ENCODE measurements at places on chromosomes 13 and 19.

GRCh38 chr19:55242517-55242916 is 14.0 kb upstream of the TMEM86B start:
- DNase-seq = no peak

- DNase-seq = no peak
Observed at GRCh38 chr13:91346062-91346461, 1.4 kb upstream of the MIR17HG start.

GRCh38 chr19:33804021-33804799 is 7.5 kb downstream of the KCTD15 start:
- peak; percentile 85 for DNase-seq

DNA sequence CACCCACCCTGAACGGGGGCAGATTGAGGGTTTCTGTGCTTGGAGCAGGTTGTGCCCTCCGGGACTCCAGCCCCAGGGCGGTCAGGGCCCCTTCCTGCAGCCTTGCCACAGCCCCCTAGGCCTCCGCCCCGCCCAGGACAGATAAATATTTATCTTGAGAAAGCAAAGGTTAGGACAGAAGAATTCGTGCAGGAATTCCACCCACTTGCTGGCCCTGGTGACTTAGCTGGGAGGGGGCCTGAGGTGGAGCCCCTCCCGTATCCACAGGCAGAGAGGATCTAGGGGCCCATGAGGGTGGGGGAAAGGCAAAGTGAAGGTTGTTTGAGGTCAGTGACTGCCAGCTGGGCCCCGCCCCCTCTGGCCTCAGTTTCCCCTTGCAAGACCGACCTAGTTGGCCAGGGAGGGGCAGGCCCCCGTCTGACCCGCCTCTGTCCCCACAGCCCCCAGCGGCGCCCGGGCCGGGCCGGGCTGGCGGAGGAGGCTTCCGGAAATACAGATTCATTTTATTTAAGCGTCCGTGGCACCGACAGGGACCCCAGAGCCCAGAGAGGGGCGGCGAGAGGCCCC is 5.2 kb downstream of the MIDN start:
- DNase-seq = no peak

GRCh38 chr13:75881109-75881775 is 245.1 kb downstream of the LMO7 start:
- DNase-seq = no peak

GRCh38 chr13:26999499-26999898 is 172.1 kb downstream of the USP12 start:
- DNase-seq = no peak

- no peak for DNase-seq
Observed at GRCh38 chr13:40269086-40269485, 397.4 kb downstream of the FOXO1 start.

- DNase-seq = no peak
Observed at GRCh38 chr19:55857149-55857548, 20.8 kb downstream of the NLRP4 start.

- DNase-seq = no peak
Observed at GRCh38 chr13:87094646-87095045, 576.5 kb upstream of the SLITRK5 start.

GRCh38 chr13:21689097-21689496 is 18.2 kb downstream of the FGF9 start:
- DNase-seq = no peak

- no peak for DNase-seq
Observed at GRCh38 chr13:38013676-38014075, 144.1 kb upstream of the TRPC4 start.

- no peak for DNase-seq
Observed at GRCh38 chr13:28575200-28575599, 80.3 kb upstream of the FLT1 start.

DNA sequence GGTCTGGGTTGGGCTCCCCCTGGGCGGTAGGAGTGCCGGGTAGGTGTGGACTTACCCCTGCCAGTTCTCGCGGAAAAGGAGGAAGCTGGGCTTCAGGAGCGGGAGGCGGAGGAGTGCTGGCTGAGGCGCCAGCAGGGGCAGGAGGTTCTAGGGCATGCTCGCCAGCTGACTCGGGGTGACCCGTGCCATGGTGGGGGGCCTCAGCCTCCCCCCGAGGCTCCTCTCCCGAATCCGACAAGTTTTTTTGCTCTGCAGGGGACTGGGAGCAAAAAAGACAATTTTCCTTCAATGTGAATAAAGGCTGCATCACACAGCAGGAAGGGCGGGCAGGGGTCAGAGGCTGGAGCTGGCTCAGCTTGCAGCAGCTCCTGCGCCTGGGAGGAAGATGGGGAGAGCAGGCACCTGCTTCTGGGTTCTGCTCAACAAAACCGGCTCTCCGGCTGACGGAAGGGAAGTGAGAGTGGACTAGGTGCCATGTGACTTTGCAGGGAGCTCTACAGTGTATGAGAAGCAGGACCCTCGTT is 26.5 kb downstream of the RANBP3 start:
- DNase-seq = no peak

GRCh38 chr13:59340581-59340980 is 823.1 kb downstream of the DIAPH3 start:
- DNase-seq = no peak

DNA sequence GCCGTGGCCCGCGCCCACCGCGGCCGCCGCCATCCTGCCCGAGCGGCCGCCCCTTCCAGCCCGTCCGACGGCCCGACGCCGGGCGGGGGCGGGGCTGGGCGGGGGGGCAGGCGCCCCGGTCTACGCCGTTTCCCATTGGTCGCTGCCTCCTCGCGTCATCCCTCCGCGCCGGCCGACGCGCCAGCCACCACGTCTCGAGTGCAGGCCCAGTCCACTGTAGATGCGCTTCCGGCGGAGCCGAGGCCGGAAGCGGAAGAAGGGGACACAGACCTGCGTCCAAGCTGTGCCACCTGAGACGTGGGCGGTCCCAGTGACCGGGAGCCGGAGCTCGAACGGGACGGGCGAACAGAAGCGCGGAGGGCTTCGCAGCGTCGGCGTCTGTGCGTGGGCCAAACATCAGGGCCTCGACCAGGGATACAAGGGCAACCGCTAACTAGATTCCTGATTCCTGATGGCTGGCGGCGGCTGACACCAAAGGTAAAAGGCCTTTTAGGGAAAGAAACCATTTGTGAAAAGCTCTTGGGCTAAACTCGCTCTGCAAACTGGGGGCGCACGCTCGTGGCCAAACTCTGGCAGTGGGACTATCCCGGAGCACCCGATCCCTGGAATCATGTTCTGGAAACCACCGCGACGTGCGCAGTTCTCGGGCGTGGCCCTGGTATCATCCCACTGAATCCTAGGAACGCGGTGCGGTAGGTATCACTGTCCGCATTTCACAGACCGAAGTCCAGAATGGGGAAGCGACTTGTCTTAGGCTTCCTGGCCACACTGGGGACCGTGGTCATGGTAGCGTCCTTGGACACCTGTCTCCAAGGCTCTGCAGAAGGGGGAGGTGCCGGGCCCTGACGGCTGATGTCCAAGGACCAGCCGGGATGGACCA is at the start of gene SLC35E1:
Gene SLC35E1 (minus strand): TSS at position 84 of the 880 bp plus-strand sequence. CDS start 51 bp downstream, at position 33.
- peak; percentile 81 for DNase-seq

DNA sequence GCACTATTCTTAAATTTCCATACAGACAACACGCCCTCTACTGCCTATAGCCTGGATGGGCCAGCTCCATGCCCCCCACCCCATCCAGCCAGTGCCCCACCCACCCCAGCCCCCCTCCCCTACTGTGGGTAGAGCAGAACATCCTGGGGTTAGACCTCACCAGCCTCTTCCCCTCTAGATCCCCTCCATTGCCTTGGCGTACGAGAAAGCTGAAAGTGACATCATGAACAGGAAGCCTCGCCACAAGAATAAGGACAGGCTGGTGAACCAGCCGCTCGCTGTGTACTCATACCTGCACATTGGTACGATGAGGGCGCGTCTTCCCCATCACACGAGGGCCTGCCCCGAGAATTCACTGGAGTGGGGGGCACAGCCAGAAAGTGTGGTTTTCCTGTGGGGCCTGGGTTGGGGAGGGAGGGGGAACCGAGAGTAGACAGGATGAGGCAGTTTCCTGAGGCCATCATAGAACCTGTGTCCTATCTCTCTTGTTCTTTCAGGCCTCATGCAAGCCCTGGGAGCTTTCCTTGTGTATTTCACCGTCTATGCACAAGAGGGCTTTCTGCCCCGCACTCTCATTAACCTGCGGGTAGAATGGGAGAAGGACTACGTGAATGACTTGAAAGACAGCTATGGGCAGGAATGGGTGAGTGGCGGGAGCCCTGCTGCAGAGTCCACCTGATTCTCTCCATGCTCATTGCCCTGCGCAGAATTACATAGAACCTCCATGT is 29.1 kb downstream of the ATP12A start:
- no peak for DNase-seq

- DNase-seq = no peak
Observed at GRCh38 chr19:32675720-32676185, at the start of gene RGS9BP. TSS of gene RGS9BP (plus strand) at chr19:32675848. CDS start at chr19:32676264, 416 bp downstream.

DNA sequence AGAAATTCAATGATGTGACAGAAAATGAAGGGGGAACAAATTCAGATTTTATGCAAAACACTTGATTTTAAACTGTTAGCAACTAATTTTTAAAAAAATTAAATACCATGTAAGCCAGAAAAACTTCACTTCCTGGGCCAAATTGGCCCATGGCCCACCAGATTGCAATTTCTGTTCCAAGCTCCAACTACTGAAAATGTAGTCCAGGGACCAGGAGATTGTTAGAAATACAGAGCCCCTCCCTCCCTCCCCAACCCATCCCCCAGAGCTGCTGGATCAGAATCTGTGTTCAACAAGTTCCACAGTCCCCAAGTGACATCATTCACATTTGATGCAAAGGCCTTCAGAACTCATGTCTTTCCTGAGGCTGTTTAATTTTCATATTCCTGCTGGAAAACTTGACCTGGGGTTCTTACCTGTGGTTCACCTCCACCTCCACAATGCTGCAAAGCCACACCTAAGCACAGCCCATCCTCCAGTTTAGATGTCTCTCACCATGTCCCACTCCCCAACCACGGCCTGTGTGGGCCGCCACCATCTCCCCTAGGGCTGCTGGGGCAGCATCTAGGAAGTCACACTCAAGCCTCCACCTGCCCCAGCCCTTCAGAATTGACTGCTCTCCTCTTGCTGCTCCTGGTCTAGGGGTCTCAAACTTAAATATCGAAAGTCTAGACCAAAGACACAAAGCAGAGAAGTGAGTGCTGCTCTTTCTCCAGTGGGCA is 482.0 kb downstream of the UQCRFS1 start:
- DNase-seq = no peak

- no peak for DNase-seq
Observed at GRCh38 chr13:101382701-101383100, 33.6 kb downstream of the NALCN start.

GRCh38 chr19:28297586-28298157 is 915.3 kb downstream of the UQCRFS1 start:
- DNase-seq = no peak

GRCh38 chr19:15464394-15465385 is at the start of gene RASAL3:
TSS of gene RASAL3 (minus strand) at chr19:15464544. CDS start at chr19:15464358, 186 bp downstream.
- DNase-seq = no peak

GRCh38 chr19:11506101-11506555 is 489 bp upstream of the ZNF653 start:
- no peak for DNase-seq

GRCh38 chr13:106373989-106374572 is 161.4 kb downstream of the EFNB2 start:
- no peak for DNase-seq

- DNase-seq = no peak
Observed at GRCh38 chr19:41545547-41545946, 30.4 kb upstream of the CEACAM21 start.

- no peak for DNase-seq
Observed at GRCh38 chr19:29491995-29492577, 33.7 kb upstream of the VSTM2B start.

GRCh38 chr13:67071918-67072598 is 158.1 kb downstream of the PCDH9 start:
- DNase-seq = no peak

DNA sequence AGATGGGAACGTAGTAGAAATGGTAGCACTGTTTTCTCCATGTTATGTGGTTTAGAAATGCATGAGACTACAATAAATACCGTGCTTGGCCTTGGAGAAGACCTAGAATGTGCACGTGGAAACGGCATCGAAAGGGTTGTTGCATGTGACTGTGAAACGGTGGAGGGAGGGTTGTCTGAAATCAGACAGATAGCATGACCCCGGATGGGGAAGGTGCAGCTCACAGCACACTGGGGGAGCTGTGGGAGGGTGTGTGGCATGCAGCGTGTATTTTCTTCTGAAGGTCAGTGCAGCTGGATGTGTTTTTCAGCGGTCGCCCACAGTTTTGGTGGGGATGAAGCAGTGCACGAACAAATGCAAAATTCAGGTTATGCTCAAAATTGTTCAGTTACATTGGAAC is 63.4 kb downstream of the CELF5 start:
- no peak for DNase-seq

GRCh38 chr19:40420766-40421765 is 4.7 kb downstream of the SERTAD1 start:
- DNase-seq = no peak

DNA sequence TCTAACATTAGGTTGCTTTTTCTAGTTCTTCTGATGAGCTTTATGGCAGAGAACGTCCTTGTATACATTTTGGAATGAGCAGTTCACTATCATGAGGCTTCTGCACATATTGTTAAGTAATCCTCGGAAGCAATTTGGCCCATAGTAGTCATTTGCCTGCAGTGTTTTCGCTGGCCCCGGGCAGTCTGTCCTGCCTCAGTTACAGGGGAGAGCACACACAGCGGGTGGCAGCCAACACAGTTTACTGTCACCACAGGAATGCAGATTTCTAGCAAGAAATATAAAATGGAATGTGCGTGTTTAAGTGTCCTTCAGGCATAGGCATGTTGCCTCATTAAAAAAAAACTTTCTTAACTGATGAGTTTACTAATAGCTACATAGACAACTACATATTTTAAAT is 71.5 kb upstream of the GJB6 start:
- DNase-seq = peak; percentile 33

DNA sequence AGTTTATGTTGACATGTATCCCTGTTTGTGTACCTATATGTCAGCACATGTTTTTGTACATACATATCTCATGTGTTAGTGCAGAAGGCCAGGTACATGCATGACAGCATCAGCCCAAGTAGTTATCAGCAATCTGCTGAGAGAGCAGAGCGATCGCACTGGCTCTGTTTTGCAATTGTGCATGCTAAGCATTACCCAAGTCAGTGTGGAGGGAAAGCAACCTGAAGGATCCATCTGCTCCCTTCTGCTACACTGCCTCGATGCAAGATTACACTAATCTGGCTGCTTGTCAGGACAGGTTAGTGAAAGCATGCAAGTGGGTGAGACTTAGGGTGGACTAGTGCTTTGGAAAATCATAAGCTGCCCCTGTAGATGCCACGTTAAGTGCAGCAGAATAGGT is 211.8 kb downstream of the PCCA start:
- DNase-seq = no peak

DNA sequence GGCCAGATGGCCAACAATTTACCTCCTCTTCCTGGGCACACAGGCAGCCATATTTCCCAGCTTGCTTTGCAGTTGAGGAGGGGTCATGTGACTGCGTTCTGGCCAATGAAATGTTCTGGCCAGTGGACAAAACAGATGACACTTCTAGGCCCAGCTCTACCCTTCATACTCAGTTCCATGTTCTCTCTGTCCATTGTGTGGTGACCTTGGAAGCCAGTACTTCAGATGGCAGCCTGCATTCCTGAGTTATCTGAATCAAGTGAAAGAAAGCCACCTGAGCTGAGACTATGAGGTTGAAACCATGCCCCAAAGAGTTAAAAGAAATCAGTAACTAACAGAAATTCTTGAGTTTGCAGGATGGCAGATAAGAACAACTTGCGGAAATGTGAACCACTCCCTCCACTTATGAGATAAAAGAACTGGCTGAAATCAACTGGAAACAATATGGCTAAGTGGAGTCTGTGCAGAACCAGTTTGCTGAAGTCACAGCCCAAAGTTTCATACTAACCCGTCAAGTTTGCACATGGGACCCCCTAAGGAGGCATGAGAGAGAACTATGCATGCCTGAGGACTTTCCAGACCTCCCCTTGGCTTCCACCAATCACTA is 8.1 kb downstream of the FAM187B start:
- no peak for DNase-seq
